ENCODE measurements at places on chromosomes 6 and 20.

DNA sequence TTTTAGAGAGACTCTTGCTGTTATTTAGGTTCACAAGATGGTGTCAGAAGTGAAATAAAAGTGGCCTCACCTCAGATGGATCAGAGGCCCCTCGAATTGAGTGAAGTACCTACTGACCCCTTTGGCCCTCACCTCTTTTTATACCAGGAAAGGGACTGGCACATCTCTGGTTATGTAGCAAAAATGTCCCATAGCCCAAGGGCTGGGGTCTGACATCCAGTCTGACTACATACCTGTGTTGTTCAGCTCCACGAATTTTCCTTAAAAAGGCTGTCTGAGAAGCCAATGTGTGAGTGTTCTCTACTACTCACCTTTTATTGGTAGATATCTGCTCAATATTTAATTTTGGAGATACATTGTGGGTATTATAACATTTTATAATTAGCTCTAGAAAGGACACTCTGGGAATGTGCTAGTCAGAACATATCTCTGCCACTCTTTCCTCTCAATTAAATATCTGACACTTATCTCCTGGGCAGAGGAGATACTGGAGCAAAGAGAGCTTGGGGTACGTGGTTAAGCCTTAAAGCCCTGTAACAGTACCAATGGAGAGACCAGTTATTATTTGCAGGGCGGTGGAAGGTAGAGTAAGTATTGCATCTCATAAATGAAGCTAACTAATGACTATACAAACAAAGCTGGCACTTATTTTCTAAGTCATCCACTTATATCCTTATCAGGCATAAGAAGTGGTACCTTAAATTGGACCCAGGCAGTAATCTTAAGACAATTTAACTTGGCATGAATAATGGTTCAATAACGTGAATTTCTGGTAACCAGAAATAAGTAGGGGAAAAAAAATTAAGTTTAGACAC, 20.0 kb upstream of the IL22RA2 start:
- no peak for DNase-seq

GRCh38 chr6:90221403-90221802, 75.2 kb downstream of the BACH2 start:
- no peak for DNase-seq

DNA sequence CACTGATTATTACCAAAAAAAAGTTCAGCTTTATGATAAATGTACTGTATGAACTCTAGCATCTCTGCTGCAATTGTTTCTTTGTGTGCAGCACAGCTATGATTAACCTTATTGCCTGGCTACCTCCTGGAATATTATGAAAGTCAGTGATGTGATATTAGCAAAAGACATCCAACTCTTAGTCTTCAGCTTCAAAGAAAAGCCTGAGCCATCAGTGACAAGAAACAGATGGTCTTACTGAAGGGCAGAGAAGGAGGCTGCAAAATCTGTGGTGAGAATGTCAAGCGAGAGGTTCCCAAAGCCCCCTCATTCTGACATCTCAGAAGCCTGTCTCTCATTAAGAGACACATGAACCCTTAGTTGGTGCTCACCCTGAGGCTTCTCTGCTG, 89.4 kb upstream of the TNFAIP3 start:
- DNase-seq = peak; percentile 18

DNA sequence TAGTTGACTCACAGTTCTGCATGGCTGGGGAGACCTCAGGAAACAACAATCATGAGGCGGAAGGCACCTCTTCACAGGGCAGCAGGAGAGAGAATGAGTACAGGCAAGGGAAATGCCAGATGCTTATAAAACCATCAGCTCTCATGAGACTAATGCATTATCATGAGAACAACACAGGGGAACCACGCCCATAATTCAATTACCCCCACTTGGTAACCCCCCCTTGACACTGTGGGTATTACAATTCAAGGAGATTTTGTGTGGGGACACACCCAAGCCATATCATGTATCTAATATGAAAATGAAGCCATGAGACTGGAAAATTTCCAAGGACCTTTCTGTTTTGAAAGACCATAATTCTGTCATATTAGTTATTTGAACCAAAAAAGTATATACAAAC, 342.4 kb upstream of the PLCB4 start:
- DNase-seq = no peak

All from tongue (tissue), 3 donors.